Amniotic stem cell (primary cell): ENCODE measurements at places on chromosomes 6 and 20.

- no peak for DNase-seq
Observed at GRCh38 chr6:109326351-109326750, 55.9 kb downstream of the CD164 start.

GRCh38 chr6:165662041-165662748 lies 846 bp downstream of the PDE10A start:
- no peak for DNase-seq

- no peak for DNase-seq
Observed at GRCh38 chr20:25580711-25581110, 4.6 kb downstream of the NINL start.

DNA sequence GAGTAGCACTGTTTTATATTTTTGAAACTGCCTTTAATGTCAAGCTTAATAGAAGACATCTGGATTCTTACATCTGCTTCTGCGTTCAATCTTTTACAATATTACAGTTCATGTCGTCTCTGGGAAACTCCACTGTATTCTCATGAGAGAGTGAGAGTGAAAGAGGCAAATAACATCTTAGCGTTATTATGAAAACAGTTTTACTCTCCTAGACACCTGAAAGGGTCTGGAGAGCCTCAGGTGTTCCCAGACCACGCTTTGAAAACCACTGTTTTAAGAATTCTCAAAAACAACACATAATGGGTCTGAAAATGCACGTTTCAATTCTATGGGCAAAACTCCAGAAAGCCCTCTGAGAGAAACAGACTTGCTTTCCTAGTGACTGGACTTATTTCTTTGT lies 63.3 kb downstream of the ARHGAP18 start:
- no peak for DNase-seq

DNA sequence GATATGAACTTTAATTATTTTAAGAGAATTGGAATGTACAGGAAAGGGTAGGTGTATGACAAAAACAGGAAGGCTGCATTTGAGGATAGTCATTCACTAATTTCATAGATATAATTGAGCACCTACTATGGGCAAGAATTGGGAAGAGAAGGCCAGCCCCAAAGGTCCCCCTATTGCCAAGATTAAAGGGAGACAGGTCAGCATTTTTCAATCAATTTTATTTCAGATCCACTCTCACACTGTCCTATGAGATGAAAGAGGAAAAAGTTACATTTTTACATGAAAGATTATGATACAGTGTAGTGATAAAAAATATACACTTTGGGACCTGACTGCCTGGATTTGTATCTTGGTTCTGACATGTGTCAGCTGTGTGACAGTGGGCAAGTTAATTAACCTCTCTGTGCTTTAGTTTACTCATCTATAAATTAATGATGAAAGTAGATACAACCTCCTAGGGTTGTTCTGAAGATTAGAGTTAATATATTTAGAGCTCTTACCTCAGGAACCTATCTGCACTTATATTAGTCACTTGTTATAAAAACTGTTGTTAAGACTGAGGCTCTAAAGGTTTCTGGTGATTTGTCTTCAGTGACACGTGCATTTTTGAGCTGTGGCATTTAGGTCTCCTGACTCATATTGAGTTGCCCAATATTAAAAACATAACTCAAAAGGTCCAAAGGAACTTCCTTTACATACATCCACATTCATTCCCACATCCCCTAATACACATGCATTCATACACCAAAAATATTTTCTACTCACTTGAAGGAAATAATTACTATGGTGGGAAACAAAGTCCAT lies 45.7 kb downstream of the SCGN start:
- no peak for DNase-seq

DNA sequence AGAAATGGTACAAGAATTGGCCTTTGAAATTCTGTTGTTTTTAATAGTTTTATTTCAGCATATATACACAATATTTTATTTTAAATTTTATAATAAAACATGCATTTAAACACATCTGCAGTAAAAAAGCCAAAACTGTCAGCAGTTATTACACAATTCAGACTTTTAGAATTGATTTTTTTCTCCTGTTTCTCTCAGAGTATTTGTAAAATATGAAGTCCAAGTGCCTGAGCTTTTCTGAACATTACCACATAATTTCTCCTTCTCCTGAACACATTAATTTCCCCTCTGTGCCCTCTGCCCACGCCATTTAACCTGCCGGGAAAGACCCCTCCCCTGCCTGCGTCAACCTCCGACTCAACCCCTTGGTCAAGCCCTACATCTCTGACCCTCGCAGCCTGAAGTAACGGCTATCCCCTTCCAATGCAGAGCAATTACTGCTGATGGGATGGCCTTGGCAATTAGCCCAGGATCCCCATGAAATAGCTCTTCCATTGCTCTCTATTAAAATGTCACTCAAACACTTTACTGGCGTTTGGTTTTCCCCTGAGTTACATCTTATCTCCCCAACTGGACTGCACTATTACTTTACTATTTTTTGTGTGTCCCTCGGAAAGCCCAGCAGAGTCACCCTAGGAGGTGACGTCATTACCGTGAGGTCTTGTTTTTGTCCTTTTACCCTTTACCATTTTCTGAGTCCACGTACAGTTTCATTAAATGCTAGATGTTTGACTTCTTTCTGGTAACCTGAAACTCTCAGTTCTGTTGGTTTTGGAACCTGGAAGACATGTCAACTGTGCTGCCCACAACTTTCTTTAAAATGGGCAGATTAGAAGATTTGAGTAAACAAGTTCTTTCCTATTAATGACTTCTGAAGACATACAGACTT lies 146.7 kb upstream of the TAB2 start:
- no peak for DNase-seq

GRCh38 chr6:53704700-53705099 lies 39.1 kb upstream of the KLHL31 start:
- DNase-seq = no peak

GRCh38 chr6:36968266-36968977 lies 13.9 kb downstream of the PI16 start:
- no peak for DNase-seq

DNA sequence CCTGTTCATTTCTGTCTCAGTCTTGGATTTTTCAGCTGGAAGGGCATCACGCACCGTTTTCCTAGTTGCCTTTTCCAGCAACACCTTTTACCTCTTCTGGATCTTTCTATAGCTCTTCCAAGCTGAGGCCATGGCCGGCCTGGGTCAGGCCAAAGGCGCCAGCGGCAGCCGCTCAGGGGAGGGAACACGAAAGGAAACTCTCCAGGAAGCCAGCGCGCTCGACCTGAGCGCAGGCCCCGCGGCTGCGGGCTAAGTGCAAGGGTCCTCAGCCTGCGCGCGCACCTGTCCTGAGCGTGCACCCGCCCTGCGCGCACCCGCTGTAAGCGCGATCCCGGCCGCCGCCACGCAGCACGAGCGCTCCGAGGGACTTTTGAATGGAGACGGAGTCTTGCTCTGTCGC lies 43.8 kb upstream of the TMEM181 start:
- no peak for DNase-seq

DNA sequence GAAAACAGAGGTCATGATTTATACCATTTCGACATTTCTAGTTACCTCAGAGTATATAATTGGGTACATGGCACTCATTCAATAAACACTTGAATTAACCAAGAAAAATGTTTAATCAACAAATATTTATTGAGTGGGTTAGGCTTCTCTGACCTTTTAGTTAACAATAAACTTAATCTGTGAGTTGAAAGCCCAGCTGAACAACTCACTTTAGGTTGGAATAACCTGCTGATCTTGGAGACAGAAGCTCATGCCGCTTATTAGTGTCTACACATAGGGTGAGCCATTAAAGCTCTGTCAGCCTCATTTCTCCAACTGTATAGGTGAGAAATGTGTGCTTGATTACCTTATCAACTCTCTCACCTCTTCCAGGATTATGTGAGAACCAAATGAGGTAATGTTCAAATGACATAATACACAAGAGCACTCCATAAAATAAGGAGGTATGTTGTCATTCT lies 98.2 kb upstream of the DTNBP1 start:
- no peak for DNase-seq

GRCh38 chr6:80674669-80675068 lies 568.2 kb downstream of the BCKDHB start:
- DNase-seq = no peak

DNA sequence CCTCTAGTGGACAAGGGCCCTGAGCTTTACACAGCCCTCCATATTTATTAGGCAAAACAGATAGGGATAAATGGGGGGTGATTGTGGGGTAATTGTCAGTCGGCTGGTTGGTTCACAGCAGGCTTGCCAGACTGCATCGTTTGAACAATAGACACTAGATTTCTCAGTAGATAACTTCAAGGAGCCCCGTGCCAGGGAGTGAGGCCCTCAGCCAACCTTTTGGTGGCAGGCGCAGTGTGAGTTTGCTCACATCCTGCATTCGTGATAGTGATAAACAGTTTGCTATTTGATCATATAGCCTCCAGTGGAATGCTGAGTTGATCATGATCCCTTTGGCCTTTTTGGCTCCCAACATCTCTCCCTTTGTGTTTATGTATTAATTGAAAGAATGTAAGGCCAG lies 3.6 kb upstream of the ABHD12 start:
- DNase-seq = no peak
